Dermis lymphatic vessel endothelial cell (primary cell): ENCODE measurements at places on chromosomes 7 and 10. TPM values are rescaled to one million over a fixed set of nuclear protein-coding genes. Genes with fewer than 3 reads are reported as not detected.

GPR26 gene
- not detected in 2 replicates for total RNA-seq

TMEM254 gene
- total RNA-seq: 3.0 and 3.4 TPM in 2 replicates

CLDN4 gene
- under 0.01 and 0.11 TPM in 2 replicates for total RNA-seq

TNS3 gene
- total RNA-seq: 3.3 and 4.0 TPM in 2 replicates

SUGCT gene
- 0.65 and 1.5 TPM in 2 replicates for total RNA-seq

HMX3 gene
- total RNA-seq: not detected in 2 replicates

TCERG1L gene
- total RNA-seq: not detected in 2 replicates

HECW1 gene
- total RNA-seq: not detected in 2 replicates

STEAP2 gene
- 0.22 and 0.52 TPM in 2 replicates for total RNA-seq

ARF5 gene
- total RNA-seq: 174 and 179 TPM in 2 replicates

SPDYE5 gene
- not detected in 2 replicates for total RNA-seq

TET1 gene
- 0.76 and 1.1 TPM in 2 replicates for total RNA-seq

ZNF727 gene
- 0.26 TPM in 1 of 2 replicates, not detected in the other for total RNA-seq

GRM3 gene
- not detected in 2 replicates for total RNA-seq

OGDH gene
- total RNA-seq: 35.1 and 36.5 TPM in 2 replicates

FZD8 gene
- 17.9 and 32.9 TPM in 2 replicates for total RNA-seq

COL17A1 gene
- total RNA-seq: under 0.01 TPM in 2 replicates

POR gene
- total RNA-seq: 90.2 and 95.1 TPM in 2 replicates

ARHGAP22 gene
- 1.3 TPM in 2 replicates for total RNA-seq

LUC7L2 gene
- 28.2 and 35.6 TPM in 2 replicates for total RNA-seq

SLC39A12 gene
- not detected in 2 replicates for total RNA-seq

SEC61A2 gene
- total RNA-seq: 4.6 and 5.4 TPM in 2 replicates
